ENCODE measurements at places on chromosomes 5 and 9. TPM values are rescaled to one million over a fixed set of nuclear protein-coding genes. Genes with fewer than 3 reads are reported as not detected.

ESM1 gene
- total RNA-seq = not detected

GPR151 gene
- total RNA-seq = not detected

FBN2 gene
- 12.1 TPM for total RNA-seq

LCN15 gene
- not detected for total RNA-seq

RNF183 gene
- total RNA-seq = not detected

OR13C3 gene
- total RNA-seq = not detected

GLRX gene
- total RNA-seq = 95.1 TPM

IL9 gene
- not detected for total RNA-seq

DBH gene
- not detected for total RNA-seq

SPINK5 gene
- total RNA-seq = not detected

OLFM1 gene
- total RNA-seq = 10.3 TPM

ADRB2 gene
- total RNA-seq = 0.67 TPM

FOXD4L6 gene
- 0.06 TPM for total RNA-seq

FOXD4 gene
- 0.44 TPM for total RNA-seq

WNT8A gene
- not detected for total RNA-seq

MEGF10 gene
- total RNA-seq = not detected

WWC1 gene
- 80.3 TPM for total RNA-seq

MRPS27 gene
- total RNA-seq = 53.3 TPM

SLC25A2 gene
- not detected for total RNA-seq
